ACHN (cell line): ENCODE measurements at places on chromosomes 2 and 18.

- DNase-seq = no peak
Measured at GRCh38 chr2:39123436-39123999, 2.7 kb upstream of the SOS1 start.

DNA sequence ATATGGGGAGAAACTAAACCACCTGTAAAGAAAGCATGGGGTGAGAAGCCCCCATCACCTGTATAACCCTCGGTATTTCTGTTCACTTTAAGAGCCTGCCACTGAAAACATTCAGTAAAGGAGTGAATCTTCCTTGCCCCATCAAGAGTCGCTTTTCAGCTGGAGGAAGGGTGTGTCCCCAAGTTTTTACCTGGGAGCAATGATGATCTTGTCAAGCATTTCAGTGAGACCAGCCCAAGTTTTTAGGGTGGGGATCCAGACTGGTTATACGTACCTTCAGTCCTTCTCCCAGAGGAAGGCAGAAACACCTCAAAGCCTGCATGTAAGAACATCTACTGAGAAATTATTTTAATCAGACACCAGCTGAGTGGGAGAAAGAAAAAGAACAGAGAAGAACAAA is at the start of gene DSG1:
Gene DSG1 (plus strand): TSS at position 301 of the 400 bp plus-strand sequence. CDS start 141 bp downstream, outside the sequence.
- no peak for DNase-seq

DNA sequence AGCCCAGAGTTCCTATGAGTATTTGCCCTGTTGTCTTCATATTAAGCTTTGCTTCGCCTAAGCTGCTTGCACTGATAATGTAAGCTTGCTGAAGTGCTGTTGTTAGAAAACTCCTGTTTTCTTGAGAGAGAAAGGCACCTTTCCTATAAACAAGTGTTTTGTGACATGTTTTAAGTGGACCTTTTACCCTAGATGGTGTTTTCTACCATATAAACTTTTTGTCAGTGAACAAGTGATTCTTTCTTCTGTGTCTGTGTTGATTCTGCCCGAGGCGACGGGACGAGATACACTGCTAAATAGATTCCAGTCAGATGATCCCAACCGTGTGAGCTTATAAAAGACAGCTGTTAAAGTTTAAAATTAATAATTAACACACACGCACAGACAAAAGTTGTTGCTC is 24.1 kb downstream of the CABLES1 start:
- peak; percentile 29 for DNase-seq

- no peak for DNase-seq
Measured at GRCh38 chr2:191803007-191803406, 43.9 kb downstream of the CAVIN2 start.

DNA sequence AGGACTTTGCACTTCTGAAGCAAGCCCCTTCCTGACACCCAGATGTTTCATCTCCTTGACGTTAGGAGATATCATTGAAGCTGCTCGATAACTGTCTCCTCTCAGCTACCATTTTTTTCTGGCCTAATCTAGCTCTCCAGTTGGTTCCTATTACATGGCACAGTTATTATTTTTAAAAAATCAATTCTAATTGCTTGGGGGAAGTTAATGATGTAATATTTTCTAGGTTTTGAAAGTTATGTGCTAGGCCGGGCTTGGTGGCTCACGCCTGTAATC is 22.5 kb upstream of the RAB31 start:
- DNase-seq = no peak
